ENCODE measurements at places on chromosomes 5 and 9.

GRCh38 chr9:75181750-75182149 is 93.4 kb downstream of the OSTF1 start:
- DNase-seq: no peak

DNA sequence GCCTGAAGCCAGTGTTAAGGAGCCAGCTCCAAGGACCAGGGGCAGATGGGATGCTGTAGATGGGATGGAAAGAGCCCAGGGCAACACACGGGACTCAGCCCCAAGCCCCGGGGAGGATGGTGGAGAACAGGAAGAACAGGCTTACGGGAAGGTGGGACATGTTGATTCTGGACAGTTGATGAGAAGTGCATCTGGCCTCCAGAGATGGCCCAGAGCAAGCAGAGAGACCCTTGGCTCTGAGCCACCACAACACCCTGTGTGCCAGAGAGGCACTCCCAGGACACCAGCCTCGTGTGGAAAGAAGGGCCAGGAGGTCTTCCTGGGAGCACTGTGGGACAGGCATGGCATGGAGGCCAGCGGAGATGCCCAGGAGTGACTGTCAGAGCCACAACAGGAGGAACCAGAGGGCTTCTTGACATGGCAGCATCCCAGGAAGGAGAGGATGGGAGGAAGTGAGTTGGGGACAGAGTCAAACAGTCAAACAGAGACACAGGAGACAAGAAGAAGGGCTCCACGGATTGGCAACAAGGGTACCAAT is 156.3 kb upstream of the MVB12B start:
- no peak for DNase-seq

DNA sequence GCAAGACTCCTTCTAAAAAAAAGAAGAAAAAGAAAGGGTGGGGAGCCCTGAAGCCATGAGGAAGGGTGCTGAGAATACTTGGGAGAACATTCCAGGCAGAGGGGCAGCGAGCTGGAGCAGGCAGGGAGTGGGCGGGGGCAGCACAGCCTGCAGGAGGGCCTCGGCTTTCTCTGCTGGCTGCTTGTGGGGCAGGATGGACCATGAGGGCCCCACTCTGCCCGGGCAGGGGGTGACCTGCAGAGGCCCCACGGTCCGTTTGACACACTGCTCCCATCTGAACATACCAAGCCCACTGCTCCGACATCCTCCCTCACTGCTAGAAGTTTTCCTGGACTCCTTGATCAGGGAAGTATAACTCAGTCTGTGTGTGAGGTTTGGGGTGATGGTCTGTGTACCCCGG is 11.7 kb upstream of the NUP214 start:
- no peak for DNase-seq

GRCh38 chr5:179769796-179770195 is 24.0 kb upstream of the LTC4S start:
- no peak for DNase-seq

- DNase-seq: no peak
These were observed 131.6 kb downstream of the SEMA6A start for GRCh38 chr5:116442931-116443551.
